ENCODE measurements at places on chromosomes 7 and 10.

GRCh38 chr7:64602518-64602917 is 39.6 kb upstream of the ZNF680 start:
- DNase-seq: peak; percentile 39

GRCh38 chr10:103396789-103397087 is 312 bp downstream of the PDCD11 start:
- DNase-seq: no peak

- no peak for DNase-seq
These were observed 146.0 kb downstream of the EVX1 start for GRCh38 chr7:27388561-27388960.

- DNase-seq: peak; percentile 81
These were observed 36.2 kb upstream of the MNX1 start for GRCh38 chr7:157046681-157047080.

Data from IMR-90 (cell line).